Iris pigment epithelial cell (primary cell): ENCODE measurements at places on chromosomes 13 and 19.

DNA sequence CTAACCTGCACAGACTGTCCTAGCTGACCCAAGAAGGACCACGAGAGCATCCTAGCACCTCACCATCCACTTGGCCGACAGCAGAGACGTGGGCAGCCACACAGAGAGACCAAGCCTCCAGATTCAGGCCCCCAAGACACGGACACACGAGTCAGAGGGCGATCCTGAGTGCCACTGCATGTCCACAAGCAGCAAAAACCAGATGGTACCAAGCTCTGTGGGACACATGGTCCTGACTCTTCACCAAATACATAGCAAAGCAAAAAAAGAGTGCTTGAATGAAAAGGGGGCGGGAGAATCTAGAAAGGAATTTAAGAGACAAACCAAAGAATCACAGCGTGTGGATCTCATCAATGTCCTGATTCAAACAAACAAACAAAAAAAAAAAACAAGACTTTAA is 45.2 kb downstream of the MLLT1 start:
- DNase-seq, result no peak

- DNase-seq, result no peak
Observed at GRCh38 chr19:46823049-46823448, 27.6 kb downstream of the AP2S1 start.

GRCh38 chr13:76024151-76024550 is 388.0 kb downstream of the LMO7 start:
- no peak for DNase-seq

DNA sequence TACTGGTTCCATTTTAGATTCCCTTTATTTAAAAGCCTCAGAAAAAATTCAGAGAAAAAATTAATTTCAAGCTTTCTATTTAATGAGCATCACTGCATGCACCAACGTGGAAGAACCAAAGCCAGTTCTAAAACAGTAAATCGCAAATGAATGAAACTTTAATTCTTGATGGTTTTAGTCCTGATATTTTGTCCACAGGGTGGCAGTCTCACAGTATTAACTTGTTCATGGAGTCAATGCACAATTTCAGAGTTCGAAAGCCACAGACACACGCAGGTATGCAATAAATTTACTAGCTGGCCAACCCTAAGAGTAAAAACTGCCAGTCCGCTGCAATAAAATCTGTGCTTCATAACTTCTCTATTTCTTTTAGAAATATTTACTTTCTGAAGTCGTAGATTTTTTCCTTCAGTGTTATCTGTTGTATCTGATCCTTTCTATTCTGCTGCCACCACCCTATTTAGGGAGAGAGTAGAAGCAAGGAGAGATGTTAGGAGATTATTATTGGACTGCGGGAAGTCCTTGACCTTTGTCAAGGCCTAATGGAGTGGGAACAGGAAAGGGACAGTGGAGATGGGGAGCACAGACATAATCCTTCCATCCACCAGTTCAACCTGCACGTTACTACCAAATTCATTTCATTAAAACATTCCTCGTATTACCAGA is 7.0 kb upstream of the WBP4 start:
- peak; percentile 73 for DNase-seq

DNA sequence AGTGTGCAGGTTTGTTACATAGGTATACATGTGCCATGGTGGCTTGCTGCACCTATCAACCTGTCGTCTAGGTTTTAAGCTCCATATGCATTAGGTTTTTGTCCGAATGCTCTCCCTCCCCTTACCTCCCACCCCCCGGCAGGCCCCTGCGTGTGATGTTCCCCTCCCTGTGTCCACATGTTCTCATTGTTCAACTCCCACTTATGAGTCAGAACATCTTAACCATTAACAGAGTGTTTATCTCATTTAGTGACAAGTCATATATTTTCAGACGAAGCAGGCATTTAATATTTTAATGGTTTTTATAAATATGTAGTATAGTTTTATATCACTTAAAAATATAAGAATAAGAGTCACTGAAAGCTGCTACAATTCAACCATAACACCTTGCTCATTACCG is 780.5 kb upstream of the ARGLU1 start:
- peak; percentile 59 for DNase-seq

DNA sequence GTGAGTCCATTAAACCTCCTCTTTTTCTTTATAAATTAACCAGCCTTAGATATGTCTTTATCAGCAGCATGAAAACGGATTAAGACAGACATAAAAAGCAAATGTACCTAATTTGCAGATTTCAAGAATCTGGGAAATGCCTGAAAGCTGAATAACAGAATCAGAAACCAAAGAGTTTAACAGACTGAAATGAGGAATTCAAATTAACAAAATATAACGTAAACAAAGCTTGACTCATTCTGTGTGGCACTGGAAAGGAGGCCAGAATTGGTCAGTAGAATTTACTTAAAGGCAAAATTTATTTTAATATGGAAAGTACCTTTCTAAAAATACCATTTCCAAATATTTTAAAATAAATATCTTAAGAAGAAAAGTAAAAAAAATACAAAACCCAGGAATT is 540.6 kb upstream of the HTR2A start:
- peak; percentile 25 for DNase-seq

GRCh38 chr13:20054586-20054985 is 96.1 kb downstream of the ZMYM2 start:
- peak; percentile 19 for DNase-seq

DNA sequence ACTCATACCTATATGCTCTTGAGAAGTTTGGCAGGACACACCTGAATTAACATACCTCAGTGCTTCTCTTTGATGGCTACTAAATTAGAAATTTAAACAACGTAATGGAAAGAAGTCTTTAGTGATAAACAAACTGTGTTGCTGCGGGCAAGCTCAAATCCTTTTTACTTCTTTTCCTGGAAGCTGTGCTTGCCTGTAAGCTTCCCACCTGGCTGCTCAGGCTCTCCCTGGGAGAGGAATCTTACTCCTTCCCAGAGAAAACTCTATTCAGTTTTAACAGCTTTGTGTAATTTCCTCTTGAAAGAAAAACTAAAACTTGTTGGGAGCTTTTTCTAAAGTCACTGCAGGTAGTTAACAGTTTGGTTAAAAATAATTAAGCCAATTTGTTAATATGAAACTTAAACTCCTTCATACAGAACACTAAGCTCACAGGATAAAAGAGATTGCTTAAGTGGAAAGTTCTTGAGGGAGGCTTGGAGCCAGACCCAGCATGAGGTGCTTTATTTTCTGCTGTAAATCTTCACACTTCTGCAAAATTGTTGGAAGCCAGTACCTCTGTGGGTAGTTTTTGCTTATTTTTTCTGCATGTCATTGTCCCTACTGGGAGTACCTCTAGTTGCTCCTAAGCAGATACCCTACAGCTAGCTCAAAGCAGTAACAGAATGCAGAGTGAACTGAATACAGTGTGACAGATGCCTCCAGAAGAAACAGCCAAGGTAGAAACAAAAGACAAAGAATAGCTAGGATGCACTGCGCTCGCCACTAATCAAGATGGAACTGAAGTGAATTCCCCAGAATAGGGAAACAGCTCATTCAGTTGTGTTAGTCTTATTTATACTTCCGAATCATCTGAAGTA is 1253.0 kb downstream of the PCDH17 start:
- DNase-seq, result no peak

- DNase-seq, result no peak
Observed at GRCh38 chr13:63700350-63700749, 2284.7 kb upstream of the PCDH20 start.
